Aorta (tissue), 5 donors: ENCODE measurements at places on chromosomes 12 and 14.

DNA sequence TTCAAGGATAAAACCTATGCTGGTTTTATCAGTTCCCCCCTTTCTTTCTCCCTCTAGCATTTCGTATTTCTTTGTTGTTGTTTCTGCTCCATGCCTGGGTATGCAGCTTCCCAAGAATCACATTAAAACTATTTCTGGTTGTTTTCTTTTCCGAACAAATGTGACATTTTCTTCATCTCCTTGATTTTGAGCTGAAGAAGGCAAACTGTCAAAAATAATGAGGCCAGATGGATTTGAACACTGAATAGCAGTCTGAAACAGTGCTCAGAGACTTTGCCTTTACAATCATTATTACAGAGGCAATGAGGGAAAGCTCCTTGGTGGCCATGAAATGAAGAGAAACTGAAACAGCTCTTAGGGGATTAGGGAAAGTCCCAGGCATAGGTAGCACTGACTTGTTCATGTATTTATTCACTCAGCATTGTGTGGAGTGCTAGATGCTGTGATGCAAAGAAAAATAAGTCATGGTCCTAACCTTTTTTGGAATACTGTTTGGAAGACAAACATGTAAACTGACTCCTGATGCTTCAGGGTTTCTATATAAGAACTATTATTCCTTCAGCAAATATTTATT lies 319.5 kb downstream of the FUT8 start:
- DNase-seq = no peak

DNA sequence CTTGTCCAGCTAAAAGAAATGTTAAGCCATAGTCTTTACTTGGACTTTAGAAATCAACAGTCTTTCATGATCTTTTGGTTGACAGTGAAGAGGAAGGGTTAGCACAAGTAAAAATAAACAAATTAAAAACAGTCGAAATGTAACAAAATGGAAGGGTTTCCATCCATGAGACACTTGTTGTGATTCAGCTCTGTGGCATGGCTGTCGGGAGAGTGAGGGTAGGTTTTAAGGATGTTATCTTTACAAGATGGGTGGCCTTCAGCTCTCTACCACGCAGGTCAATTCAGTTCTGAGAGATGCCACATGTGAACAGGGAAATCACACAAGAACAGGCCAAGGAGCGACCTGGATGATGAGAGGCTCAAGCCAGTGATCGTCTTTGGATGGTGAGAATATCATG lies 180.2 kb downstream of the PPM1H start:
- no peak for DNase-seq

GRCh38 chr14:37565550-37565949 lies 29.5 kb downstream of the FOXA1 start:
- DNase-seq = no peak

- DNase-seq = no peak
These were observed 455.2 kb downstream of the CCER1 start for GRCh38 chr12:90499795-90500194.

DNA sequence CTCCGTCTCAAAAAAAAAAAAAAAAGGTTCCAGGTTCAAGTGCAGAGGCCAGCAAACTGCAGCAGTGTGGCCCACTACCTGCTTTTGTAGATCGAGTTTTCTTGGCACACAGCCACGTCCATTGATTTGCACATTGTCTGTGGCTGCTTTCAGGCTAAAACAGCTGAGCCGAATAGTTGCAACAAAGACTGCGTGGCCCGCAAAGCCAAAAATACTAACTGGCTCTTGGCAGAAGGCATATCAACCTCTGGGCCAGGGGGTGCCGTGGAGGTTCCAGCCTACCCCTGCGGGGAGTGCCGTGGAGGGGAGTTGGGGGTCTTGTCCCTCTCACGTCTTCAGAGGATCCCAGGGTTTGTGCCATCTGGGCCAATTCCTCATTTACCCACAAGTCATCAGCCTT lies 170.1 kb downstream of the ADGRD1 start:
- DNase-seq = no peak

GRCh38 chr12:4855121-4855924 lies 54.4 kb upstream of the KCNA1 start:
- DNase-seq = no peak

DNA sequence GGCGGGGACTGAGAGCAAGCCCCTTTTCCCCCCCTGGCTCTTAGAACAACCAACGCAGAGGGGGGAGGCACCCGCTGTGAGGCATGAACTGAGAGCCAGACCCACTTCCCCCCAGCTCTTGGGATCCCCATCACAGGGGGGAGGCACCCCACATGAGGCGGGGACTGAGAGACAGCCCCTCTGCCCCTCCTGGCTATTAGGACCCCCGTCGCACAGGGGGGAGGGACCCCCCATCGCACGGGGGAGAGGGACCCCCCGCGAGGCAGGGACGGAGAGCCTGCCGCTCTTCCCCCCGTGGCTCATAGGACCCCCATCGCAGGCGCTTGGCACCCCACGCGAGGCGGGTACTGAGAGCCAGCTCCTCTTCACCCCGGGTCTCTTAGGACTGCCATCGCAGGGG lies 195.8 kb upstream of the PZP start:
- no peak for DNase-seq

DNA sequence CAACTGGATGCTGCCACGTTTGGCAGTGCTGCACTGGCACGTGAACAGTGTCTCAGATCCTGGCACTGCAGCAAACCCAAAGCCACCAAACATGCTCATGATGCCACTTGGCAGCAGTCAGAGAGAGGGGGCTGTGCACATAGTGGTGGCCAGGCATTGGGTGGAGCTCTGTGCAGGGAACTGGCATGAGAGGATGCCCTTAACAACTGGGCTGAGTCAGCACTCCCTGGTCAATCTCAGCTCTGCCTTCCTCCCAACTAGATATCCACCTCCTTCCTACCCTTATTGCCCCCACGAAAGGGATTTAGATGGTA lies 37.0 kb downstream of the ZFHX2 start:
- DNase-seq = no peak

DNA sequence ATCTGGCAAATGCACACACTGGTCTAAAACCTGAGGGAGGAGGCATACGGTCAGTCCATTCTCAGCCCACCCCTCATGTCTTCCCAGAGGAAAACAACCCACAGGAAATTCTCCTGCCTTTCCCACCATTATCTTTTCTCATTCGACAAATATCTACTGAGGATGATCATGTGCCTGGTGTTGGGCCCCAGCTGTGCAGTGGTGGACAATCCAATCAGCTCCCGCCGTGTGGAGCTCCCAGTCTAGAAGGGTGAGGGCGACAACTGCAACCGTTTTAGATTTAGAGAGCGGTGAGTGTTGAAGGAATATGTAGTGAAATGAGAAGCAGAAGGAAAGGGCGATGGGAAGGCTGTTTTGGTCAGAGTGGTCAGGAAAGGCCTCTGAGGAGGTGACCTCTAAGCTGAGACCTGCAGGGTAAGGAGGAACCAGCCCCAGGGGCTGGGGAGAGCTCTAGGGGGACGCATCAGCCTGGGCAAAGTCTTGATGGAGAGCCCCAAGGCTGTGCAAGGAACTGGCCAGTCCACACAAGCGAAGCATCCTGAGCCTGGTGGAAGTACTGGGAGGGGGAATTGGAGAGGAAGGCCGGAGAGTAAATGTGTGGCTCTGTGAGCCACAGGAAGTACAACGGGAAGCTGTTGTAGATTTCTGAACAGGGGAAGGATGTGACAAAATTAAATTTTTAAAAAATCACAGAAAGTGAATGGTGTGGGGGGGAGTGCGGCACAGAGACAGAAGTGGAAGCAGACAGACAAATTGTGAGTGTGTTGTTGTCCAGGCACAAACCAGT lies 192.8 kb downstream of the NTF3 start:
- DNase-seq = no peak

GRCh38 chr14:93582516-93582915 lies 151.8 kb downstream of the UNC79 start:
- DNase-seq = no peak

DNA sequence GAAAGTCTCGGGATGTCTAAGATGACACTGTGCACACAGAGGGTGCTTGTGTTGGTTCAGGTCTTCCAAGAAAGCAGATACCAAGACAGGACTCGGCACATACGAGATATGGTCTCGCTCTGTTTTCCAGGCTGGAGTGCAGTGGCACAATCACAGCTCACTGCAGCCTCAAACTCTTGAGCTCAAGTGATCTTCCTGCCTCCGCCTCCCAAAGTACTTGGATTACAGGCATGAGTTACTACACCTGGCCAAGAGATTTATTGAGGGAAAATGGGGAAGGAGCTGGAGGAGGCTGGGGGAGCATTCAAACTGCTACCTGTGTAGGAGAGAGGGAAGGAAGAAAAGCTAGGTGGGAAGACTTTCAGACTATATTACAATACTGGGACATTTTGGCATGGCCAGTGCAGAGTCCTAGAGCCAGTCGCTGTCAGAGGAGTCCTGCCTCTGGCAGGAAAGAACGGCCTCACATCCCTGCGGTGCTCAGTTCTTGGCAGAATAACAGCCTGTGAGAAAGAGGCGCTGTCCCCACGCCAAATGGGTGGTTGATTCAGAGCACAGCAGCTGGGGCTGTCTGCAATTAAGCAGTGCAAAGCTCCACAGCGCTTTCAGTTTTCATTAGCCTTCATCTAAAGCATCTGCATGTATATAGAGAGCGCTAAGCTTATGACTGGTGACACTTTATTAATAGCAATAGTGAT lies 18.3 kb downstream of the SLC17A8 start:
- DNase-seq = peak; percentile 79

- DNase-seq = no peak
These were observed 8.8 kb downstream of the PPP1CC start for GRCh38 chr12:110733900-110734299.

- DNase-seq = no peak
These were observed 470.2 kb downstream of the BTG1 start for GRCh38 chr12:91675401-91675800.

DNA sequence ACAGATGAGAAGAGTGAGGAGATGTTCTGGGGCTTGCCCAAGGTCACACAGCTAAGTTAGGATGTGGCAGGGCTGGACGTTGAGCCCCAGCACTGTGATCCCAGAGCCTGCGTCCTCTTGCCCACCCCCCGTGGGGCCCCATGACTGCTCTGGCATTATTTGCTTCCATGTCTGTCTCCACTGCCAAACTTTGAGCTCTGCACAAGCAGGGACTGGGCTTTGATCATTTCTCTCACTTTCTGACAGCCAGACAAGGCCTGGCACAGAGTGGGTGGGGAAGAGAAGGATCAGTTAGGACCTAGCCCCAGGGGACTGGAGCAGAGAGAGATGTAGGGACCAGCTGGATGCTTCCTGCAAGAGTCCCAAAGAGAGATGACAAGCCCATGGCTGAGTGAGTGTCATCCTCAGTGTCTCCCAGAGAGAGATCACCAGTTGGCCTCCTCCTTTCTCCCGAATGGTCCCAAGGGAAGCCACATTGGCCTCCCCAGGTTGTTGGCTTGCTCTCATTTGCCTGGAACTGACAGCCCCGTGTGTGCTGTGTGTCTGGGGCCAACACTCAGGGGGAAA lies 126.7 kb upstream of the PWP1 start:
- DNase-seq = no peak

- no peak for DNase-seq
These were observed 67.7 kb downstream of the BCAT1 start for GRCh38 chr12:24881227-24881626.

DNA sequence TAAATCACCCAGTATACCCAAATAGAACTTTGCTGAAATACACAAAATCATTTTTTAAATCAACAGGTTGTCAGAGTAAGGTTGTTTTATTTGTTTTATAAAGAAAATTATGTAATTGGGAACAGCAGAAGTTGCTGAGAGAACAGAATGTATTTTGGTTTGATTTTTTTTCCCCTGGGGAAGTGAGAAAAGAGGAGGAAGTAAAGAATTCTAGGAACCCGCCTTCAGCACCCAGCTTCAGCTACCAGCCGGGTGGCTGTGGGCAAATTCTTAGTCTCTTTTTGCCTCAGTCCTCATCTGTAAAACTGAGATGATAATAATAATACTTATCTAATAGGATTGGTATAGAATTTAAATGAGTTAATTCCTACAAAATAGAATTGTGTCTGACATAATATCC lies 119.4 kb downstream of the SRGAP1 start:
- DNase-seq = no peak

DNA sequence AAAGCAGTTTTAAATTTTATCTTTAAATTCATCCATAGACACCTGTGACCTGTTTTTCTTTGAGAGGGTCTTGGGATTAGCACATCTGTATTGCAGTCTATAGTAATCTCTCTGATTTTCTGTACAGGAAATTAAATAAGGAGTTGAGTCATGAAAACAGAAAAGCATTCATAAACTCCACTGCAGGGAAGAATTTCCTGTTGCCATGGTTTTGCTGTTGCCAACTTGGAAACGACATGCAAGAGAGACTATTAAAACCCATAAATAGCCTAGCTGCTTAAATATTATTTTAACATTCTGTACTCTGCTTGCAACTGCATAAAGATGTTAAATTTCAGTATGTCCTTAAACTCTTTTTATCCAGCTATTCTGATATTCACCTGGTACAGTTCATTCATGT lies 281.0 kb upstream of the RGS6 start:
- no peak for DNase-seq

GRCh38 chr14:100011628-100012325 lies 53.4 kb upstream of the EVL start:
- DNase-seq = no peak

GRCh38 chr12:101298426-101298825 lies 18.5 kb downstream of the UTP20 start:
- no peak for DNase-seq

GRCh38 chr14:26389646-26390508 lies 208.0 kb downstream of the NOVA1 start:
- no peak for DNase-seq

- DNase-seq = peak; percentile 69
These were observed 1.6 kb downstream of the FMNL3 start for GRCh38 chr12:49705479-49706134.

DNA sequence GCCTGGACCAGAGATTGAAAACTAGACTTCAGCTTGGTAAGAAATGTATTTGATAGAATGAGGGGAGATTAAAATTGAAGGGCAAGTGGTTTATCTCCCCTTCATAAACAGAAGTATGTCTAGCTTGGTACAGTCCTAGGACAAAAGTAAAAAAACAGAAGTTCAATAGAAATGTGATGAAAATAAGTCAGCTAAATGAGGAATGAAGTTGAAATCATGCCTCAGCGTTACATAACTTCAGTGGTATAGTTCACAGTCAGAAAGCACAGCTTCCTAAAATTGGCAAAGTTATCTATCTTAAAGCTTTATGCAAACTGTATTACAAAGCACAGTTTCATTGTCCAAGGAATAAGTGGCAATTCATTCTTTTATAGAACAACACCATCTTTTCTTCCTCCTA lies 90.2 kb upstream of the SYT10 start:
- DNase-seq = no peak

- no peak for DNase-seq
These were observed 58.7 kb upstream of the GZMB start for GRCh38 chr14:24692382-24693352.

- no peak for DNase-seq
These were observed 88.7 kb upstream of the RAP1B start for GRCh38 chr12:68521848-68522502.

DNA sequence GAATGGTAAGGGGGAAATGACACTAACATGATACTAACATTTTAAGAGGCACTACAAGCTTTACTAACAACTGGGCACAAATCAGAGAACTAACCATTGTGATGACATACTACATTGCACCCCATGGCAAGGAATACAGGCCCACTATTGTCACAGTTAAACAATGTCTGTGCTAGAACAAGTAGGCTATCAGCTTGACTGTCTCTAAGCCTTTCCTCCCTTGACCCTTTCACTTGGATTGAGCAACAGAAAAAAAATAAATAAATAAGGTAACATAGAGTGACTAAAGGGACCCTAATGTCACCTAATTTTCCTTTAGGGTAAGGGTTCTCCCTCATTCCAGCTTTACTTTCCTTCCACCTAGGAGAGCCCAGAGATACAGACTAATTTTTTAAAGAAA lies 4.4 kb downstream of the SLC38A2 start:
- DNase-seq = no peak

- no peak for DNase-seq
These were observed 67.9 kb upstream of the BEGAIN start for GRCh38 chr14:100654814-100655740.
